ENCODE measurements at places on chromosomes 7 and 10.

- DNase-seq = no peak
These were observed 42.3 kb downstream of the IKZF1 start for GRCh38 chr7:50346545-50347497.

DNA sequence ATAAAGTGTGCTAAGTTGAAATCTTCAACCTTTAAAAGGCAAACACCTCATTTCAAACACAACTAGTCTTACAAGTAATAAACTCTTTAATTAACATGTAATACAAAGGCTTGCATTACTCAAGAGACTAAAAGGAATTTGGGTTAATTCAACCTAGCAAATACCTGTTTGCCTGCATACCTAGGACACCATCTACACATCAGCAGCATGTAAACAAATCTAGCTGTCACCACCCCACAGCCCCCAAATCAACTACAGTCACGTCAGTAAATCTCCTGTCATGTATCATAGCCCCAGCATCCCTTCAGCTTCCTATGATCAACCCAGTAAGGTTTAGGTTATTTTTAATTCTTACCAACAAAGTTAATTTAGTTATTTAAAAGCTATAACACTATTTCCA is 33.5 kb downstream of the ZNF800 start:
- no peak for DNase-seq

DNA sequence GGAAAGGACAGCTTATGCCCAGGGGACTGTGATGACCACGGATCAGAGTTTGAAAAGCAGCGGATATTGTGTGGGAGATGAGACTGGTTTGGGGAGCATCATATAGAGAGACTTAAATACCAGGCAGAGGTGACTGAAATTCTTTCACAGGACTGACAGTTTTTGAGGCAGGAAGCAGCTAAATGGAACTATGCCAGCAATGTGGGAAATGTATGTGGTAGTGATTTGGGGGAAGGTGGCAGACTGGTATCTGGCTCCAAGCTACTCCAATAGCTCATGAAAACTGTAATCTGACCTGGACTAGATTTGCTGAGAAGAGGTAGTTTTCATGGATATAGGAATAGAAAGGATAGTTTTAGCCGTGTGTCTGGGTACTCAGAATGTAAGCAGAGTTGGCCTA is 592.6 kb downstream of the REEP3 start:
- DNase-seq = peak; percentile 47

GRCh38 chr10:3700531-3701076 is 84.4 kb downstream of the KLF6 start:
- peak; percentile 40 for DNase-seq

GRCh38 chr7:148084138-148084537 is 506.4 kb upstream of the C7orf33 start:
- peak; percentile 70 for DNase-seq

GRCh38 chr7:41574377-41574776 is 128.5 kb downstream of the INHBA start:
- DNase-seq = peak; percentile 68

- no peak for DNase-seq
These were observed 7.9 kb upstream of the SAR1A start for GRCh38 chr10:70178139-70178725.

DNA sequence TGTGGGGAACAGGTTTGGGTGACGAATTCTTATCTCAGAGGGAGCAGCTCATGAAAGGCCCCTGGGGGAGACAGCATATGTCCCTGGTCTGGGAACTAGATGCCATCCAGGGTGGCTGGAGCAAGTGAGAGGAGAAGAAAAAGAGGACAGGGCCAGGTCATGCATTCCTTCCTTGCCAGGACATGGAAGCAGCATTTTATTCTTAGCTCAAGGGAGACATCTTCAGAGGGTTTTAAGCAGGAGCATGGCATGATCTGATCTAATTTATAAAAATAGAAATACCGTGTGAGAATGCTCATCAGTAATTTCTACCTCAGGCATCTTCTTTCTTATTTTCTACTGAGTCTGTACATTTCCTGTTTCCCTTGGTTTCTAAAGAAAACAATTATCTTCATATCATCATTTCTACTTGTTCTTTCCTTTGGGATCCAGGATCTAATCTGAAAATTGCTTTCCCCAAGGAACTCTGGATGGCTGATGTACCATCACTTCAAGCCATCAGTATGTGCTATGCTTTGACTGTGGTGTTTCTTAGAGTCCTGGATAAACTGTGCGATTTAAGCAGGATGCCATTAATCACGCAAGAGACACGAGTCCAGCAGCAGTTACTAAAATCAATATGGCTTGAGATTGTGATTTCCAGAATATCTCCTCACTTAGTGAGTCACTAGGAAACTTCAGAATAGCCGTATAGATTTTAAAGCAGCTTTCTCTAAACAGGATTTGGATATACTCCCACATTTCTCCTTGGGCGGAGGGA is 386.2 kb downstream of the GALNT17 start:
- DNase-seq = no peak

DNA sequence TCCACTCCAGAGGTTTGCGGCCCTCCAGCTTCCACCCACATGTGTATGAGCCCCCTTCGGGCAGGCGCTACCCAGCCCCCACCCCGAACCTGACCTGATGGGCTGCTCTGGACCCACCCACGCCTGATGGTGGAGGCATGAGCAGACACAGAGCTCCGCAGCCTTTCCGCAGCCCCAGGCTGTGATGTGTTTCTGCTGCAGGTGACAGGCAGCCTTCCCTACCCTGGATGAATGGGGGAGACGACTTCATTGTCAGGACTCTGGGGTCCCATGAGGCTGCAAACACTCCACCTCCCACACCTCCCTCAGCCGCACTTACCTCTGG is 61.2 kb downstream of the OAT start:
- no peak for DNase-seq

GRCh38 chr7:2638224-2638991 is 6.6 kb downstream of the TTYH3 start:
- DNase-seq = peak; percentile 92

DNA sequence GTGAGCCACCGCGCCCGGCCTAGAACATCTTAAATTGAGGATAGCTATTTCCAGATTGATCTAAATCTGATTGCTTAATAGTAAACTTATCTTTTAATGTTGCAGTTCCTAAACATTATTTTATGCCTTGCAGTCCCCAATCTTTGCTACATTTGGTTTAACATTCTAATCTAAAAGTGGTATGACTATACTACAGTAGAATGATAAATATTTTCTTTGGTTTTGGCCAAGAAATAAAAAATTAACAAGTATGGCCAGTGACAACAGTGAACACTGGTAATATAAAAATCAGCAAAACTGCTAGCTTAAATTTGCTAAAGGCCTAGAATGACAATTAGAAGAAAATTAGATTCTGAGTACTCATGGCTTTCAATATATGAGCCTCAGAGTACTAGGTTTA is 73.5 kb downstream of the CDK6 start:
- DNase-seq = no peak

DNA sequence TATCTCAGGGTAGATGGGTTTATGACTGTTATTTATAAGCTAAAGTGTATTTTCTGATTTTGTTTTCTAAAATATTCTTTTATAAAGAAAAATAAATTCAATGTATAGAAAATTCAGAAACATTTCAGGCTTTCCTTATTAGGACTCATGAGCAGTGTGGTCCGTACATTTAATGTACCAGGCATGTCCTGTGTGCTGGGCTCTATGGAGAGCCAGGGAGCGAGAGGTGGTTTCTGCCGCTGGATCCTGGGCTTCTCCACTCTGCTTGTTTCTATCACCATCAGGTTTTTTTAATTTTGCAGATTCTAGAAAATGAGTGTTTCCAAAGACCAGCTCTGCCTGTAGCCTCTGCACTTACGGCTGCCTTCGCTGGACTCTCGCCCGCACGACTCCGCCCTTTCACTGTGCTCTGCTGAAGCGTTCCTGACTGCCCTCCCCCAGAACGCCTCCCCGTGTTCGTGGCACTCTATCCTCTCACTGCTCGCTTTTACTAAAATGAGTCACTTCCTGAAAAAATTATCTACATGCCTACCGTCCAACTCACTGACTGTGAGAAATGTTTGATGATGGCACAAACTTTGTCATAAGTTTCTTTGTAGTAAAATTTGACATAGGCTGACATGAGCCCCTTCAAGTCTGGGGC is 188.5 kb downstream of the ZMYND11 start:
- peak; percentile 97 for DNase-seq

GRCh38 chr10:71984809-71985388 is 20.7 kb downstream of the CHST3 start:
- DNase-seq = no peak

- no peak for DNase-seq
These were observed 1.1 kb upstream of the AQP1 start for GRCh38 chr7:30910411-30911073.

DNA sequence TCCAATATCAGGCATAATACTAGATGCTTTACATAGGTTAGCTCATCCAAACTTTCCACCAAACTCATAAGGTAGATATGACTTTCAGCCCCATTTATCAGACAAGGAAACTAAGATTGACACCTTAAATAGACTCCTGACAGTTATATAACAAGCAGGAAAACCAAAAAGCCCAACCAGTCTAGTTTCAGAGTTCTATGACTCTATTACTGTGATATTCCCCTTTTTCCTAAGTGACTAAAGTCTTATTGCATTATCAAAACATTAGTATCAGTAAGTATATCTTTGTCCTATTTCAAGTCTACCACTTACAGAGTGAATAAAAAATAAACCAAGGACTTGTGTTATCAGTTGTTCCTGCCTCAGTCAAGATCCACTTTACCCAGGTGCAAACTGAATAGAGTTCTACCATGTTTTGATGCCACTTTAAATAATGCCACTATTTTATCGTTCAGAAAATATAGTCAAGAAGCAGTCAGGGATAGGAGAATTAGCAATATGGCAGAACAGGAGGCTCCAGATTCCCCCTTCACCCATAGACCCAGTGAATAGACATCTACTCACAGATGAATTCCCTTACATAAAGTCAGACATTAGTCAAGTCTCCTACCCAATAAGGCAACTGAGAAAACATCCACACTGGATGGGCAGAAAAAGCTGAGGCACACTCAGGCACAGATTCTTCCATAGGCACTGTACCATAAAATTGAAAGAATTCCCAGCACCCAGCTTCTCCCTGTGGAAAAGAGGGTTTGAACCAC is 74.1 kb downstream of the CRPPA start:
- DNase-seq = peak; percentile 28

GRCh38 chr10:17464545-17464944 is 10.2 kb upstream of the ST8SIA6 start:
- no peak for DNase-seq

- DNase-seq = peak; percentile 77
These were observed 108.6 kb downstream of the CDK6 start for GRCh38 chr7:92727755-92728154.

DNA sequence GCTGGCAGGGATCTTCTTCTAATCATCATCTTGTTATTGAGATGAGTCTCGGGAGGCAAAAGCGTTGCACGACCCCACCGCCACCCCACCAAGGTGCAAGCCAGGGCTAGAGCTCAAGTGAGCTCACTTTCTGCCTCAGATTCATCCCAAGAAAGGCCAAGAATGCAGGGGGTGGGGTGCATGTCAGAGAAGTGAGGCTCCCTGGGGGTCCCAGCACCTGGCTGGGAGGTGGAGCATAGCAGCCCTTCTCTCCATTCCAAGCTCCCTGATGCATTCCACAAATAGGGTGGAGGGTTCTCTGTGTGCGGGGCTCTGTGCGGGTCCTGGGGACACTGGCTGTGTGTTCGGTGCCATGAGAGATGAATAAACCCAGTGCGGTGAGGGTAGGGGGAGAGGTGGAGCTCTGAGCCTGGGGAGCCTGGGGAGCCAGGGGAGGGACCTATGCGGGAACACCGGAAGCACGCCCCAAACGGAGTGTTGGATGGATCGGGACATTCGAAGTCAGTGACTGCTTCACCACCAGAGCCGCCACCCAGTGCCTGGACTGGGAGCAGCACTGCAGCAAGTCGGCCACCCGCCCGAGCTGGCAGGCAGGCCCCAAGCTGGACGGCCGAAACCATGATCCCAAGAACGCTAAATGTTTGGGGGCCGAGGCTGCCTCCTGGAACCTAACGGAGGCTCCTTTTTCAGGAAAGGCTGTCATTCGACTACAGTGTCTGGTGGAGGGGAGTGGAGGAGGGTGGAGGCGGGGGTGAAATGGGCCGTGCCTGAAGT is 17.9 kb upstream of the HMX3 start:
- DNase-seq = no peak

DNA sequence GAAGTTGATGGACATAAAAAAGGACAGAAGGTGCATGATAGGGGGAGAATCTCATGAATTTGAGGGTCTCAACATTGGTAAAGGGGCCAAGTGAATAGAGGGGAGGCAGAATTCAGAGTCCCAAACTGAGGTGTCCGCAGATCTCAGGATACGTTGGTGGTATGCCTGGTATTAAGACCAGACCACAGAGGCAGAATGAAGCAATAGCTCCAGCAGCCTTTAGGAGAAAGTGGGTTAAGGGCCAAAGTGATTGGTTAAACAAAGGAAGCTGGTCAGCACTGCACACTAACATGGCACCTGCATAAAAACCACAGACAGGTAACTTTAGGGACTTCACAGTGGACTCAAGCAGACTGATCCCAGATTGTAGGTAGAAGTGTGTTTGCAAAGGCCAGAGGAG is 37.5 kb downstream of the MEST start:
- DNase-seq = no peak

- peak; percentile 98 for DNase-seq
These were observed at the start of gene ATXN7L1 for GRCh38 chr7:105876091-105876963. ATXN7L1 (minus strand) TSS chr7:105876599; CDS start chr7:105876558, 41 bp downstream.

GRCh38 chr7:78296644-78297371 is 498.2 kb downstream of the PHTF2 start:
- no peak for DNase-seq

GRCh38 chr7:24245362-24245761 is 38.6 kb upstream of the NPY start:
- DNase-seq = no peak

DNA sequence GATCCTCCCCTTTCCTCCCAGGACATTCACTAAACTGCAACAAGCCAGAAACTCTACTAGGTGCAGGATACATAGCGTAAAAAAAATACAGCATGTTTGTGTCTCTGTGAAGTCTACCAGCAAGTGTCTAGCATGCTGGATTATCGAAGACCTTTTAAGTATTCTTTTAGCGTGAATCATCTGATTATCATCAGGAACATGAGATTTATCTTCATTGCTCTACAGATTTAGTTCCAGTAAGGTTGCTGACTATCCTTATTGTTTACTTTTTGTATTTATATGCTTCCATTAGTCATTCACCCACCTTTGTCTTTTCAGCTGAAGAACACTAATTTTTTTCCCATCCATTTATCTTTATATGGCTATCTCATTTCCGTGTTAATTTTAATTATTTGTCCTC is 62.8 kb downstream of the PDZD8 start:
- DNase-seq = no peak

DNA sequence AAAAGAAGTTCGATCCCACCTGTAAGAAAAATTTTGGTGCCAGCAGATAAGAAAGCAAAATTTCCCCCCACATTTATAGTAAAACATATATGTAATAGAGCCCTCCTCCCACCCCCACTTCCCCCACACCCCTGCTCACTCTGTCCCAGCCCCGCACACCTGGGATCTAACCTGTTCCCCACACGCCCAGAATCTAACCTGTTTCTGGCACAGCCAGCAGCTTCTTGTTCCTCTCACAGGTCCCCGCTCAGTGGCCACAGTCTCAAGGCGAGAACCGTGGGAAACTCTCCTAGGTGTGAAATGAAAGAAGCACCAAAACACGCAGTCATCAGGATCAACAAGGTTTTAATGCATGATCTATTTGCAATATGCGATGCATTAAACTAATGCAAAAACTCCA is 32.8 kb downstream of the LYZL1 start:
- no peak for DNase-seq

Measured in fibroblast of skin of right biceps (primary cell).